Lower lobe of right lung (tissue), 2 donors: ENCODE measurements at places on chromosomes 2 and 18. TPM values are rescaled to one million over a fixed set of nuclear protein-coding genes. Genes with fewer than 3 reads are reported as not detected.

DNA sequence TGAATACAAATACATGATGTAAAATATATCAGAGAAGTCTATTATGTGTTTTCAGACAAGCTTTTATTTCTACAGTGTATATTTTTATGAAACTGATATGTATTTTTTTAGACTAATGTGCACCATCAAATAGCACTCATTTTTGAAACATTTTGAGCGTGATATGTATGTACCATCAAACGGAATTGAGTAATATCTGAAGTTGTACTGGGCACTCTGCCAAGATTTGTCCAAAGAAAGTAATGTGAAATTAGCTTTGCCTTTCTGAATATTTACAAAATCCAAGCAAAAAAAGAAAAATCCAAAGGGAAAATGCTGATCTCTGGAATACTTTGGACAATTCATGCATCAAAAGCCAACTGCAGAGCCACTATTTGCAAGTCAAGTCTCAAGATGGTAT, 972.0 kb downstream of the DPP10 start:
- DNase-seq: no peak

ASIC4 gene
- 0.53 TPM for total RNA-seq

ST6GAL2 gene
- total RNA-seq: 0.92 TPM

ANKRD62 gene
- 0.27 TPM for total RNA-seq
